Activated T-helper 17 cell treated with anti-CD3 and anti-CD28 coated beads, Interleukin-2, amount 50 U/mL, for 72 hours (primary cell): ENCODE measurements at places on chromosomes 7 and 10. TPM values are rescaled to one million over a fixed set of nuclear protein-coding genes. Genes with fewer than 3 reads are reported as not detected.
A peak's percentile ranks its signal among the peaks of the same experiment; 100 is the strongest.

Gene MNX1
- total RNA-seq = not detected

Gene CCDC172
- total RNA-seq = not detected

GRCh38 chr10:7967035-7967434 lies 87.5 kb upstream of the GATA3 start:
- ATAC-seq = no peak

- peak; percentile 31 for ATAC-seq
These were observed 56.6 kb downstream of the INPP5A start for GRCh38 chr10:132593900-132594876.

DNA sequence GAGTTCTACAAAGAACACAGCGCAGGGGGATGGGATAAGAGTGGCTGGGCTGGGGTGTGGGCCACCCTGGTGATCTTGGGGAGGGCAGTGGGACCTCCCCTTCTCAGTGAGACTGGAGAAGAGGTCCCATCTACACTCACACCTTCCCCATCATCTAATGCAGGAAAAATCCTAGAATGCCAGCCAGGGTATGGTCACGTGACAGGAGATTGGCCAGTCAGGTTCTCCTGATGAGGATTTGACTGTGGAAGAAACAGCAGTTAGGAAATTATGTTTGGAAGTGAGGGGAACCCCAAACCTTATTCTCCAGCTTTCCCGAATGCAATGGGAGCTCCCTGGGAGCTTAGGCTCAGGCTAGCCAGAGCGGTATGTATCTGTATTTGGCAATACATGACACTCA lies 158.8 kb upstream of the GRB10 start:
- no peak for ATAC-seq

GRCh38 chr7:66363635-66364034 lies 158.5 kb downstream of the TPST1 start:
- ATAC-seq = no peak

GRCh38 chr7:102004848-102005247 lies 187.4 kb downstream of the CUX1 start:
- ATAC-seq = no peak

GRCh38 chr7:90596671-90597562 lies 796 bp downstream of the CDK14 start:
- ATAC-seq = no peak

GRCh38 chr7:131657881-131658280 lies 101.5 kb upstream of the PODXL start:
- ATAC-seq = no peak
